COR-L47 (cell line): ENCODE measurements at places on chromosomes 12 and 14.

GRCh38 chr14:65860956-65861611 lies 448.6 kb downstream of the FUT8 start:
- DNase-seq = no peak

DNA sequence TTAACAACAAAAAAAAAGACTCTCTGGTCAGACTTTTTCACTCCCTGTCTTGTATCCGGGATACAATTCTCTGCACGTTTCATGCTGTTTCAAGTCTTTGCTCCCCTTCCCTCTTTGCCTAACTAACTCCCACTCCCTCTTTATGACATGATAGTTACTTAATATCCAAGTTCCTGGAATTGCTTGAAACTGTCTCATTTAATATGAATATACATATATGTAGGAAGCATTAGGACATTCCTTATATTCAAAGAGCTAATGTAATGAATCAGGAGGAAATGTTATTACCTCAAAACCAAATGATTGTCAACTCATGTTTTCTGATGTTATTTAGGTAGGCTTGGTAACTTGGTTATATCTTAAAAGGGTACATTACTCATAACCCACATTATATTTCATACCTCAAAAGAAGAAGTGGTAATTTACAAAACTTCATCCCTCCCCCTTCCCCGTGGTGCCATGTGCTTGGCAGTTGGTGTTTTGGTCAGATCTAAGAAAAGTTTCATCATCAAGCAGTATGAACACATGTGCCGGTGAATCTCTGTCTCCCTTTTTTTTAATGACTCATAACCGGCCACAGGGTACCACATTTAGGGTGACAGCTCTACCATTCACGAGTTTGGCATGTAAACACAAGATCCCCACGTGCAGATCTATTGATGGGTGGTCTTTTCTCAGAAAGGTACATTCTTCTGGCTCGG lies 56.5 kb downstream of the HCAR2 start:
- DNase-seq = no peak

GRCh38 chr14:72796935-72797334 lies 97.0 kb downstream of the DPF3 start:
- no peak for DNase-seq

DNA sequence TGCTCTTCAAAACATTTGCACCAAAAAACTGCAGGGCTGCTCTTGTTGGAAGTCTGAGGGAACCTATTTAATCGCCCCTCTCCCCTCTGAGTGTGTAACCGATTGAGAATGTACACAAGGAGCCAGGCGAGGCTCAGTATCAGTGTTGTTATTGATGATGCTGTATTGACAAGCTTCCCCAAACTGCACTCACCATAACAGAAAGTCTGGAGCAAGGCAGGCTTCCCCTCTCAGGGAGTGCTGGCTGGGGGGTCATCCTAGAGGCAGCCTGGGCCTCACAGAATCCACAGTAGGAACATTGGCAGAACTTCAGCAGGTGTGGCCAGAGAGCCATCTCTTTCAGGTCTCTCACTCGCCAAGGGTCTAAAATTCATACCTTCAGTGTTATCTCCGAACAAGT lies 58.1 kb upstream of the TUNAR start:
- no peak for DNase-seq

DNA sequence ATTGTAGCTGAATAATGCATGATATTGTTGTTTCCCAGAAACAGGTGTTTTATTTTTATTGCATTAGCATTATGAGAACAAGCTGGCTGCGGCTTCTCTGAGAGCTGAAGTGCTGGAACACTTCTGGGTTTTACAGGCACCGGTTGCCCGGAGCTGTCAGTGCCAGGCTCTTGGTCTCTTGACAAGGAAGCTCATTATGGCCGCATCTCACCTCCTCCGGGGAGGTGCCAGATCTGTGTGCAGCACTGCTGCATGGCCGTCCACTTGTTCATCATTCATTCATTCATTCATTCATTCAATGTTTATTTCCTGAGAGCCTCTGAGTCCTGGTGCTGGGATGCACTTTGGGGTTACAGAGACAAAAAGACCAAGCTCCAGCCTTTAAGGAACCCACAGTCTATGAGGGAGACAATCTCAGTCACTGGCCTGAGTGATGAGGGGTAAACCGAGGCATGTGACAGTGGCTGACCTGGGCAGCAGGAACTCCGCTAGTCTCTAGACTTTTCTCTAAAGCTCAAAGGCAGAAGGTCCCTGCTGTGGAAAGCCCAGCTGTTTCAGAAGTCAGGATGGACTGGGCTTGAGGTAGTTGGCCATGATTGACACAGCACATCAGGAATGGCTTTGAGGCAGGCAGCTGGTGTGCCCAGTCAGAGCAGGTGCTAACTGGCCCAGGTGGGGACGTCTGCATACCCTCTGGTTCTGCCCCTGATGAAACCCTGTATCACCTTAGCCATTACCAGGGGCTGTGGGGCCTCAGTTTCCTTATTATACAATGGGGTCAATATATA lies 181.0 kb downstream of the ADGRD1 start:
- no peak for DNase-seq

DNA sequence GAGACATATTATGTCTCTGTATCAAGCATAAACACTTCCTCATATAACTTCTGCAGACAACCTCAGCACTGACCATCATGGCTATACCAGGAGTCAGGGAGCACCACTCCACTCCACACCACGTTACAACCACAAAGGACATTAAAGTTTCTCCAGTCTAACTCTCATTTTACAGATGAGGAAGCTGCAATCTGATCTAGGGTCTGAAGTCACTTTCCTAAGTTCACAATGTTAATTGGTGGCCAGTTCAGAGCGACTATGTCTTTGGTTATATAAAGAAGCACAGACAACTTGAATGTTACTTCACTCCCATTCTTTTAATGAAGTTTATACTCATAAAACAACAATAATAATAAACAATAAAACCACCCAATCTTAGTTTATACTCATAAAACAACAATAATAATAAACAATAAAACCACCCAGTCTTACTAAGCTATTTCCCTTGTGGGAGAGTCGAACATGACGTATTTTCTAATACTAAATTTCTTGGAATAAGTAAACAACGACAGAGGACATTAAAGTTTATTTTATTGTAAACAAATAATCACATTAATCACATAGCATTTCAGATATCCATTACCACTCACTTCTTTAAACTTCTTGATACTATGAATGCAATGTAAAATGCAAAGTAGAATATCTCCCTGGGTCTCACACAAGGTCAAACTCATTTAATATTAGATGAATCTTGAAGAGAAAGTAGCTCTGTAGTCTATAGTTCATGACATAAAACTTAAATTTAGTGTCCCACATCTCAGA lies 72.4 kb upstream of the SSTR1 start:
- DNase-seq = no peak
